ENCODE measurements at places on chromosomes 7 and 10.

- DNase-seq, result no peak
These were observed 2.3 kb downstream of the PARD3 start for GRCh38 chr10:34812771-34813170.

- DNase-seq, result no peak
These were observed 123.2 kb downstream of the TACC2 start for GRCh38 chr10:122112021-122112616.

DNA sequence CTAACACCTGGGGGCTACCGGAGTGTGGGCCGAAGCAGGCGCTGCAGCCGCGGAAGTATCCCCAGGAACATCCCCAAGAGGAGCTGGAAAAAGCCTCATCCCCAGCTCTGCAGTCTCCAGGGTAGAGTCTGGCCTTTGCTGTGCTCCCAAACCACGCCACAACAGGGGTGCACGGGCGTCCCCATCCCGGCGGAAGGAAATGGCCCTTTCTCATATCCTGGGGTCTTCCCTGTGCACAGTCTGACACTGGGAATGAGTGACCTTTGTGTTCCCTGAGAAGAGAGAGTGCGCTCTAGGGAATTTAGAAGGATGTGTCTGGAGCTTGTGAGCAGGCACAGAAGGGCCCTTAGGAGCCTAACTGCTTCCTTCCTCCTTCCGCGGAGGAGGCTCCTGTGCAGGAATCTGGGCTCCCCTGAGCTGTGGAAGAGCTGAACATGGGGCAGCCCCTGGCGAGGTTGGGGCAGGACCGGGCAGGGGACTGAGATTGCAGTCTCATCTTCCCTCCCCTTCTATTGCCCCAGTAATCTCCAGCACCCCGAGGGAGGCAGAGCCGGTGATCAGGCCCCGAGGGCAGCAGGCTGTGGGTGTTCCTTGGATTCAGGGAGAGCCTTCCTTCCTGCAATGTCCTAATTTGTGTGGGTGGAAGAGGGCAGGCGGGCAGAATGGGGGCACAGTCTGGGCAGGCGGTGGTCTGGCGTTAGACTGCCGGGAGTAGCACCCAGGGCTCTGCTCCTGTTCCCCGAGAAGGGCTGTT, 1.3 kb downstream of the REPIN1 start:
- no peak for DNase-seq

GRCh38 chr7:3094701-3095445, 51.2 kb upstream of the CARD11 start:
- peak; percentile 45 for DNase-seq

DNA sequence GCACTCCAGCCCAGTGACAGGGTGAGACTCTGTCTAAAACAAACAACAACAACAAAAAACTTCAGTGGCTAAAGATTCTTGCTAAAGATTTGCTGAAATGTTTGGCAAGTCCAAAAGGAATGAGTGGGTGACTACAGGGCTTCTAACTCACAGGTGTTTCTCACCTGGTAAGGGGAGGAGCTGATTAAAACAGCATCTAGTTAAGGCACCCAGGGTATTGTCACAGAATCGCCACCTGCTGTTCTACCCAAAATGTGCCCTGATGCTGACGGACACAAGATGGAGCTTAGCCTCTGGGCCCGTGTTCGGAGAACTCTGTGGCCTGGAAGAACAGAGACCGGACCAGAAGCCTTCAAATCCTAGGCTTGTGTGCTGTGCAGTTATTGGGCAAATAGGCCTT, 336.0 kb upstream of the GALNT17 start:
- DNase-seq, result no peak

- DNase-seq, result no peak
These were observed 29.6 kb upstream of the PSAP start for GRCh38 chr10:71880425-71881306.

DNA sequence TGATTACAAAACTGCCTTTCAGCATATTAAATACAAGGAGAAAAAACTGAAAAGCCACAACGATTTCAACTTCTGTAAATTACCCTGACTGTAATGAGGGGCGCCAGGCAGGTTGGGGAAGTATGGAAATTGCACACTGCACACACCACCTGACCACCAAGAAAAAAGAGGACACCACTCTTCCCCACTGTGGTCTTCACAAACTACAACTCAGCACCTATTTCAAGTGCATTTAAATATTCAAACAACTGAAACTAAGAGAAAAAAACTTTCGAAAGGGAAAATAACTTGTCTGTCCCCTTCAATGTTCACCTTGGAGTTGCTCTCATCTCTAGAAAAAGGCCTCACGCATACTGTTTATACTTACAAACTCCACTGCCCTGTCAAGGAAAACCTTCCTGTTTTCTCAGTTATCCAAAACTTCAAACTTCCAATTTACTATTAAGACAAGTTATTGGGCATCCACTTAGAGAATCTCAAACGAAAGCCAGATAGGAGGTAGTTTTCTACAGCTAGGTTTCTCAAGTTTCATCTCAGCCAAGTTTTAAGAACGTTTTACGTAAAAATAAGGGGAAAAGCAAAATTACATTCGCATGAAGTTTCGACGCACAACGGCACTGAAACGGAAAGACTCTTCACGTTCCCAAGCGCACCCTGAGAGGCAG, 1.4 kb downstream of the LARP4B start:
- no peak for DNase-seq

- no peak for DNase-seq
These were observed 581.7 kb downstream of the SDK1 start for GRCh38 chr7:3882782-3883181.

DNA sequence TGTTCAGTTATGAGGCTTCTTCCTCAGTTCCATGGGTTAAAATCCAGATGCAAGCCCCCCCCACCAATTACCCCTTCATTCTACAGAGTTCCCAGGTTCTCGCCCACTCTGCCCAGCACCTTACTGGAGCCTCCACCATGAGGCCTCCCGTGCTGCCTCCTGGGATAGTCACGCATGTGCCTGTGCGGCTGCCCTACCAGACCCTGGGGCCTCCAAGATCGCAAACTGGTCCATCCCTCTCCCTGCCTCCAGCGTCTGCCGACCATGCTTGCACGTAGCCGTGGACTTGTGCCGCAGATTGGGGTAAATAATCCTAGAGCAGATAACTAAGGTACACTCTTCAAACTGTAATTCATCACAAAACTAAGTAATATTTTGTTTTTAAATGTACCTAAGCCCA, 611.2 kb downstream of the PTPRN2 start:
- no peak for DNase-seq

DNA sequence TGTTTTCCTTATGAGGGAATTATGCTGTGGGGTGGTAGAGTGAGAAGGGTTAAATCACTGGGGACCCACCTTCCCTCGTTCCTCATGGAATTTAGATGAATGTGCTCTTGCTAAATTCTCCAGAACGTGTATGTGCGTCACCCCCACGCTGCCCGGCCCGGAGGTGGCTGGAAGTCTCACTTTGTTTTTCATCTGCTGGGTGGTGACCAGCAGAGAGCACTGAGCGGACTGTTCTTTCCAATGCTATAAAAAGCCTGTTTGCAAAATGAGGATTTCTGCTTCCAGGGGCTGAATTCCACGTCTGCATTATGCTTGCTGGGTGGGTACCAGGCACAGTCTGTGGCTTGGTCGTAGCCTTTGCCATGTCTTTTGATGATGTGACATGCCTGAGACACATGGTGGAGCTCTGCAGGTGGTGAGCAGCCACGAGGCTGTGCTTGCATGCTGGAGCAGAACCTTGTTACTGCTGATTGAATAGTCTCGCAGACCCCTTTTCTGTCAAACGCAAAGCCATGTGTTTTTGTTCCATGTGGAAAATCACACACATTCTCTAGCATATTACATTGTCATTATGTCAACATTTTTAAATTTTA, 31.9 kb upstream of the INSYN2A start:
- no peak for DNase-seq

DNA sequence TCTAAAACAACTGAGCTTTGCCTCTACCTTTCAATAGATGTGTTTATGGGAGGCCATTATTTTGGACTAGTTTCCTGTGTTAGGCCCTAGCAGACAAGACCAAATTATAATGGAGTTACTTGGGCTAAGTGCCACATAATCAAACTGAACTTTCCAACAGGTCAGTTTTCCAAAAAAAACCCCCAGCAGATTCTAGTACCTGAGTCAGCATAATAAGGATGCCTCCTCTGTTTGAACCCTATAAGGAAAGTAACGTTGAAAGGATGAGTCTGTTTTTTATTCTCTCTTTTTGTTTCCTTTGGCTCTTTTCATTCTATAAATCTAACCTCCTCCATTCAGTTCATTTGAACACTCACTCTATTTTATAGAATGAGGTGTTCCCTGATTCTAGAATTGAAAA, 148.1 kb upstream of the FAM3C start:
- no peak for DNase-seq

DNA sequence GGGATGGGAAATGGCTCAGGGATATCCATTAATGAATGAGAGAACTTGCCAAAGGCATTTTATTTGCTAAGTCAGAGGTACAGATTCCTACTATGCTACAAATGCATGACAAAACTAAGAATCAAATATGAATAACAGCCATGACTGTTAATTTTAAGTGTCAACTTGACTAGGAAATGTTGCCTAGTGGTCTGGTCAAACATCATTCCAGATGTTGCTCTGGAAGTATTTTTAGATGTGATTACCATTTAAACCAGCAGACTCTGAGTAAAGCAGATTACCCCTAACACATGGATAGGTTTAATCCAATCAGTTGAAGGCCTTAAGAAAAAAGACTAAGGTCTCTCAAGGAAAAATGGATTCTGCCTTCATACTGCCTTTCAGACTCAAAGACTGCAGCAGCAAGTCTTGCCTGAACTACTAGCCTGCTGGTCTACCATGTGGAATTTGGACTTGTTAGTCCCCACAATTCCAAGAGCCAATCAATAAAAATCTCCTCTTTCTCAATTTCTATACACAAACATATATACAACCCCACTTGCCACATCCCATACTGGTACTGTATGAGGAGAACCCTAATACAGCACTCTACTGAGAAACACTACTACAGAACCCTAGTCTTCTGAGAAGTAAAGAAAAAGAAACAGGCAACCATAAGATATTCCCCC, 119.1 kb downstream of the NRBF2 start:
- DNase-seq, result no peak

DNA sequence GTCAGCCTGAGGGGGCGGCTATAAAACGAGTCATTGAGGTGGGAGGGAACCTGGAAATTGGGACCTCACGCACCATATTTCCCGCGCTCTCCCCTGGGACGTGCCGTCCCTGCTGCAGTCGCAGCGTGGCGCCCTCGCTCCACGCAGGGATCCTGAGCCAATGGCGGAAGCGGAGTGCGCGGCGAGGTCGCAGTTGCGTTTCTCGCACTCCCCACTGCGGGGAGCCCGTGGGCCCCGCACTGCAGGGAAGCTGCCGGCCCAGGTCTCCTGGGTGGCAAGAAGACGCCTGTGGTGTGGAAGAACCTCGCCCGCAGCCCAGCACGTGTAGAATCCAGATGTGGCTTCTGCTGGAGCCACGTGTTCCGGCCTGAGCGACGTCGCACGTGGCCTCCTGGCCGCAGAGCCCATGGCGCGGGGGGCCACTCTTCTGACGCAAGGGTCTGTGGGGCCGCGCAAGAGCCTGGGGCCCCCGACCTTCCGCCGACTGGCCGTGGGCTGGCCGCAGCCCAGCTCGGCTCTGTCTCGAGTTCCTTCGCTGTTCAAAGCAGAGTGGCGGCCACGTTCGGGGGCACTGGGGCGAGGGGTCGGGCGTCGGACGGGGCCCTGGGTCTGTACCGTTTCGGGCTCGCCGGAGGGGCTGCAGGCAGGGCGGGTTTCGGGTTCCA, 26.4 kb downstream of the HIF1AN start:
- DNase-seq, result peak; percentile 86

DNA sequence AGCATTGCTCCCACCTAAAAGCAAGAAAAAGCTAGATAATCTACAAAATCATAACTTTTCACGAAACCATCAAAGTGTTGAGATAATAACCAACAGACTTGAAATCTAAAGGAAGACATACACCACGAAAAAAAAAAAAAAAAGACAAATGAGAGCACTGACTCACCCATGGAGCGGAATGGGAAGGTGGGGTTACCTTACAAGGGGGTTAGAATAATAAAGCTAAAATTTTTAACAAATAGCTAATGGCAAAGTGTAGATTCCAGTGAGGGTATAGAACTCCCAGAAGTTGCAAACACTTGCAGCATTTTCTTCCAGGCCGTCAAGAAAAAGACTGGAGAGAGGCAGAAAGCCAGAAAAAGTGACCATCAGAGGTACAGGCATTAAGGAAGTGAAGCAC, 27.2 kb downstream of the IPMK start:
- no peak for DNase-seq

DNA sequence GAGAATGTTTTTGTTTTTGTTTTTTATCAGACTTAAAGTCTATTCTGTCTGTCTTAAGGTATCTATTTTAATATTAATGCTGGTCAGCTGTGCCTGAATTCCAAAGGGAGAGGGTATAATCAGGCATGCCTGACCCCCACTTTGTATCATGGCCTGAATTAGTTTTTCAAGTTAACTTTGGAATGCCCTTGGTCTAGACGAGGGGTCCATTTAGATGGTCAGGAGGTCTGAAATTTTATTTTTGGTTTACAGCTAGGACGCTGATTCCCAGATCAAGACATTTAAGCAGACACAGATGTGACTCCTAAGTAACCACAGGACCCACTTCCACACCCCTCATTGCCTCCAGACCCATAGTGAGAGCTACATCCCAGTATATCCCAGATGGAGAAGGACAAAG, 189.5 kb downstream of the ARHGAP12 start:
- DNase-seq, result no peak

GRCh38 chr10:95295031-95295755, 4.4 kb upstream of the PDLIM1 start:
- peak; percentile 26 for DNase-seq

- DNase-seq, result no peak
These were observed 93.4 kb downstream of the POLL start for GRCh38 chr10:101494650-101495049.

DNA sequence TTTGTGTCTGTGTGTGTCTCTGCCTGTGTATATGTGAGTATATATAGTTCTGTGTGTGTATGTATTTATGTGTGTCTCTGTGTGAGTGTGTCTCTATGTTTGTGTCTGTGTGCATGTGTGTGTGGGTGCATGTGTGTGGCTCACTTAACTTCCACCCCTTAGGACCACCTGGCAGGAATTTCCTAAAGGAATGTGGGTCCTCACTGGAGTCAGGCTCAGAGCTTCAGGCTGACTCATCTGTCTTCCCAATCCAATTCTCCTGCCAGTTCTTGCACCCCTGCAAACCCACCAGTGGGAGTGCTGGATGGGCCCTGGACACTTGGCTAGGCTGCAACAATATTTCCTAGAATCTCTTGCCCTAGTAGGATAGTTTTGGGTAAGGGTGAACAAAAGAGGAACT, 70.2 kb upstream of the GRB10 start:
- DNase-seq, result no peak

GRCh38 chr7:139762886-139763285, 14.9 kb downstream of the HIPK2 start:
- no peak for DNase-seq

DNA sequence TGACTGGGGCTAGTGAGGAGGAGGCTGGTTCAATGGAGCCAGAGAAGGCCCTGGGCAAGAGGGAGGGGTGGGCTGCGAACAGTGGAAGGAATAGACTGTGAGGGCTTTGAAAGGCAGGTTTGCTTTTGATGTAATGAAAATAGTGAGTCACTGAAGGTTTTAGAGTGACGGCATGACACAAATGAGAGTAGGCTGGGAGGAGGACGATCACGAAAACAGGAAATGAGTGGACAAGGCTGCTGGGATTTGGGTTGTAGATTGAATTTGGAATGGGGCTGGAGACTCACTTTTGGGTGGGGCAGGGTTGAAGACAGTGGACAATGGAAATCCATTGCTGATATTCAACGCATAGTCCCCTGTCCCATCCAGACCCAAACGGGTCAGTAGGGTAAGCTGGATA, 139.6 kb downstream of the CDH23 start:
- no peak for DNase-seq

GRCh38 chr10:14431868-14432267, 101.1 kb upstream of the FRMD4A start:
- no peak for DNase-seq

- no peak for DNase-seq
These were observed 73.0 kb downstream of the COBL start for GRCh38 chr7:51243631-51244030.
